Suppressor macrophage treated with lipopolysaccharide for 1 hour (primary cell): ENCODE measurements at places on chromosomes 16 and 17.

DNA sequence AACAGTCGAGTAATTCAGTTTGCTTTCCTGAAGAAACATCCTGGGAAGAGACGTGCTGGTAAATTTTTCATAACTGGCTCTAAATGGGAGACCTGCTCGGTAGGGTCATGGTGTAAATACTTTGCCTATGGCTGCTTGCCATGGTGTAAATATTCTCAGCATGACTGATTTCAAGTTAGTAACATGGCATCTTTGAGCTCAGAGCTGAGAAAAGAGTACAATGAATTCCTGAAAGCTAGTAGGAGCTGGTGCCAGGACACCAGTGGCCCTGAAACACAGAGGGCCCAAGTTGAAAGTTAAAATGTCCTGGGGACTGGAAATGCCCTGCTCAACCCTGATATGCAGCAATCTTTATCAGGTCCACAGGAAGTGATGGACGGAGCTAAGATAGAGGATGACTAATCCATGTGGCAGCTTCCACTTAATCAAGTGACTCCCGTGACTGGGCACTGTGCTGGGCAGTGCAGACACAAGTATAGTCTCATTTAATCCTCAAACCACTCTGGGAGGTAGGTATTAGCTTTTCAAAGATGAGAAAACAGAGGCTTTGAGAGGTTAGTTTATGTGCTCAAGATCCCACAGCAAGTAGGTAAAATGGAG lies 130.1 kb upstream of the ADAMTS18 start:
- DNase-seq, result no peak

DNA sequence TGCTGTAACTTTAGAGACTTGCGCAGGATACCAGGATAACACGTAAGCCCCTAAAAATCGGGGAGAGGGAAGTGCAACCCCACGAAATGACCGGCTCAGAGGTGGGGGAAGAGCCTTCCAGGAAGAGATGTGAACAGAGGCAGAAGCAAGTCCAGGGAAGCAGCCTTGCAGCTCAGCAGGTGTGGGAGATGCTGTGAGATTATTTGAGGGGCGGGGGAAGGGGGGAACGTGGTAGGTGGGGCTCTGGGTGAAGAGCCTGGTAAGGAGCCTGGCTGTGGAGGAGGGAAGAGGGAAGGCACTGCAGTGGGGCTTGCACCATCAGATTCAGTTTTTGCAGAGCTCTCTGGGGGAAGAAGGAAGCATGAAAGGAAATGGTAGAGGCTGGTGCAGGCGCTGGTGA lies 95.4 kb upstream of the CACNG5 start:
- no peak for DNase-seq

DNA sequence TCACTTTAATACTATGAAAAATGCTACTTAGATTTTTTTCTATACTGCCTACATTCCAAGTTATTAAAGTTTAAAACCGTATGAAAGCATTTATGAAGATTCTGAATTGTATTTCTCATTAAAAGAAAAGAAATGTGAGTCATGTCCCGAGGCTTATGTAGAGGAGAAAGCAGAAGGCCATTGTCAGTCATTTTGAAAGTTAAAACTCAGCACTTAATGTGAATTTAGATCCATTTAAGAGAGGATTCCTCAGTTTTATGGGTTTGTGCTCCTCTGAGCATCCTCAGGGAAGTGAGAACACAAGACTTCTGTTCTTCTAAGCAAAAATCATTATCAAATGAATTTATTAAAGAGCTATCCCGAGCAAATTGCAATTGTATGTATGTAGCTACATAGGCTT lies 11.8 kb downstream of the C17orf75 start:
- peak; percentile 64 for DNase-seq

DNA sequence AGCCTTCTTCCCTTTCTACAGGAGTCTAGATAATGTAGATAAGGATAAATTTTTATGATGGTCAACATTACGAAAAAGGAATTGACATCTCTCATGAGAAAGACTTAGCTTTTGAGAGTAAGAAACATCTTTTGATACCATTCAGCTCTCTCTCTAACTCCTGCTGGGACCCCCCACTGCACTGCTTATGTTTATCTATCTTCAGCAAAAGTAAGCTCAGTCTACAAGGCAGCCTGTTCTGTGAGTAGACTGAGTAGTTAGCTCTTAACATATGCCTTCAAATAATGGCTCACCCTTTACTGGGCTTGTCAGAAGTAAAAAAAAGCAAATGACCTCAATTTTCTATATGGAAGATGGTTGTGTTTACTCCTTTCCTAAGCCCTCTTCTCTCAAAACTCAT lies 372.2 kb upstream of the CDH11 start:
- DNase-seq, result no peak

GRCh38 chr16:12901204-12901596 lies 198 bp upstream of the SHISA9 start:
- DNase-seq, result no peak

DNA sequence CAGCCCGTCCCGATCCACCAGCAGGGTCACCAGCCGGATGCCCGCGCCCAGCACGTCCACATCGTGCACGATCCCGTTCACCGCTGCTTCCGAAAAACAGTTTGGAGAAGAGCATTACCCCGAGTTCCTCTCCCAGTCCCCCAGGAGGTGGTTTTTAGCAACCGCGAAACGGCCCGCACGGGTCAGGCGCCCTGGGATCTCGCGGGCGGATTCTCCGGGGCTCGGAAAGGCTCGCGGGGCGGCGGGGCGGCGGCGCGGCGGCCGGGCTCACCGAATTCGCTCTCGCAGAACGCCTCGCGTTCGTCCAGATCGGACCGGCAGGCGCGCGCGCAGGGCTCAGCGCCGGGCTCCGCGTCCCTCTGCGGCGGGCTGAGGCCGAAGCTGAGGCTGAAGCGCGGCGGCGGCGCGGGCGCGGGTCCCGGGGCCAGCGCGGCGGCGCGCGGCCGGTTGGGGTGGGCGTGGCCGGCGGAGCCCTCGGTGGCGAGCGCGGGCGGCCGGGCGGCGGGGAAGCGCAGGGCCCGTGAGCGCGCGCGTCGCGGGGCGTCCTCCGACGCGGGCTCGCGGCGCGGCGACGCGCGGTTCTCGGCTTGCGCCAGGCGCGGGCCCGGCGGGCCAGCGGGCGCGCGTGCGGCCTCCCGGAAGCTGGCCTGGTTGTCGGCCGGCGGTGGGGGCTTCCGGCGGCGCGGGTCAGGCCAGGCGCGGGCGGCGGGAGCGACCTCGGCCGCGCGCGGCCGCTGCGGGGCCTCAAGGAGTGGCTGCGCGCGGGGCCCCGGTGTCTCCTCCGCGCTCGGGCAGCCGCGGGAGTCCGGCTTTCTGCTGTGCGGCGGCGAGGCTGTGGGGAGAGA lies 2.9 kb downstream of the C17orf58 start:
- DNase-seq, result peak; percentile 99

DNA sequence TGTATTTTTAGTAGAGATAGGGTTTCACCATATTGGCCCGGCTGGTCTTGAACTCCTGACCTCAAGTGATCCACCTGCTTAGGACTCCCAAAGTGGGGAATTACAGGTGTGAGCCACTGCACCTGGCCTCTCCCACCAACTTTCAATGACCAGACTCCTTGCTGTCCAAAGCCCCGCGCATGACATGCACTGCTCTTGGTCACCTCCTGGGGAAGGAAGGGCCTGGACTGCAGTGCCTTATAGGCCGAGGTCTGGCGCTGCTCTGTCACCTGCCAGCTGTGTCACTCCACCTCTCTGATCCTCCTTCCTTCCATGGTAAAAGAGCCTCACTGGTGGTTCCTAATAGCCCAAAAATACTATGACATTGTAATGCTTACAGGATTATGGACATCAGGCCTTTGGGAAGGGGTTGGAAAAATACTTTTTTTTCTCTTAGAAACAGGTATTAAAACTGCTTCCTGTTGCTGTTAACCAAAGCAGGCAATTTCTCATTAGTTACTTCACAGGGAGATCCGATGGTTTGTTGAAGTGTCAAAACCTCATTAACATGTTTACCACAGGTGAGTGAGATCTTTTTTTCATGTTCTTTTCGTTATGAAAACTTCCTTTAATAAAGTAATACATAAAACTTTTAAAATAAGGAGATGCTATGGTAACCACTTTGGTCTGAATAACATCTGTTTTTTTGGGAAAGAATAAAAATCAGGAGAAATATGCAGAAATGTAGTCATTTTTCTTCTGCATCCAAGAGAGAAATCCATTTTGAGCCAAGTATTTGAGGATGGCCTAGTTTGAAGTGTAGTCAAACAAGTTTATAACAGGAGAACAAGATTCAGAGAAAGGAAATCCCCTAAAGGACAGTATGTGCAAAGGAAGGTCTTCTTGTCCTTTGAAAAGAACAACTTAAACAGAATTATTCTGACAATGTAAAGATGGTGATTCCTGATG lies 35.5 kb downstream of the GRB7 start:
- DNase-seq, result no peak

DNA sequence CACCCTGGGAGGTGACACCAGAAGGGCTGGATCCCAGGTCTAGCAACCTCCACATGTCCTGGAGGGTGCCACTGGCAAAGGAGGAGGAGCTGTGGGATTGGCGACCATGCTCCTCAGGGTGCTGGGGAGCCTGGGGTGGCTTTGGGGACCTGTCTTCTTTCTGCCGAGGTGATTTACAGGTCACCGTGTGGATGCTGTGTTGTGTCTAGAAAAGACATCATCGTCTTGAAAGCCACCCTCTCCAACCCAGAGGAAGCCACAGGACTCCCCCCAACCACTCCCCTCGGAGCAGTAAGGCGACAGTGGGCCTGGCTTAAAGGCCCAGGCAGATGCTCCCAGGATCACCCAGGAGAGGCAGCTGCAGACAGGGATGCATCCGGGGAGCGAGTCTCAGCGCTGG lies 29.7 kb upstream of the FASN start:
- no peak for DNase-seq

GRCh38 chr17:74045608-74046280 lies 157.7 kb upstream of the RPL38 start:
- DNase-seq, result no peak

DNA sequence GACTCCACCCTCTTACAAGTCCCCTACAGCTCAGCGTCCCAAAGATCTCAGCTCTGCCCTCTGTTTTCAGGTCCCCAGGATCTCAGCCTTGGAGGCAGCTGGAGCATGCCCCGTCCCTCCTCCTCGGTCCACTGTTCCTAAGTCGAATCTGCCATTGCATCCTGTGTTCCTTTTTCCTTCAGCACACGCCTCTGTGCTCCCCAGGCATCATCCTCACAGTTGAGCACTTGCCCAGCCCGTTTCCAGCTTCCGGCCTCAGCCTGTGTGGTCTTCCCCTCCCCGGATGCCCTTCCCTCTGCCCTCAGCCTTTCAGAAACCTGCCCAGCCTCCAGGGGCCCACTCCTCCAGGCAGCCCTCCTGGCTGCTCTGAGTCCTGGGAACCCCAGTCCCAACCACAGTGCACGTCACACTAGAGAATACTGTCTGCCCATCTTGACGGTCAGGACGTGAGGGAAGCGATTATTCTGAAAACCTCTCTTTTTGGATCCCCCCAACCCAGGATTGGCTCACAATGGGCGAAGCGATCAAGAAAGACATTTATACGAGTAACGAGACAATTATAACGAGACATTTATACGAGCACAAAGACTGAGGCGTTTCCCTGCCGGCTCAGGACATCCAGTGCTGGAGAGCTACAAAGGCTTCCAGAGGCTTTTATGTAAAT lies 41.4 kb downstream of the RPH3AL start:
- DNase-seq, result no peak
